ENCODE measurements at places on chromosomes 5 and 9.

- no peak overlapping the region for H3K27ac ChIP-seq
- DNase-seq, result no peak
- no peak overlapping the region for H3K4me3 ChIP-seq
- H3K36me3 ChIP-seq, result no peaks in the 10 kb centered on the region
- H3K4me1 ChIP-seq, result no peaks in the 10 kb centered on the region
- no peaks in the 10 kb centered on the region for H3K27me3 ChIP-seq
Observed at GRCh38 chr9:2411459-2412215, 209.9 kb upstream of the VLDLR start.

GRCh38 chr9:100064872-100065581 is 33.8 kb downstream of the ERP44 start:
- no peak for DNase-seq
- peaks cover 12% of the 10 kb centered on the region for H3K4me1 ChIP-seq
- no peaks in the 10 kb centered on the region for H3K27me3 ChIP-seq
- no peaks in the 10 kb centered on the region for H3K36me3 ChIP-seq
- no peak overlapping the region for H3K4me3 ChIP-seq

- no peaks in the 10 kb centered on the region for H3K4me1 ChIP-seq
- no peaks in the 10 kb centered on the region for H3K27me3 ChIP-seq
- no peak overlapping the region for H3K4me3 ChIP-seq
- H3K36me3 ChIP-seq, result peaks cover 2% of the 10 kb centered on the region
Observed at GRCh38 chr5:154368041-154368800, 77.6 kb upstream of the SAP30L start.

DNA sequence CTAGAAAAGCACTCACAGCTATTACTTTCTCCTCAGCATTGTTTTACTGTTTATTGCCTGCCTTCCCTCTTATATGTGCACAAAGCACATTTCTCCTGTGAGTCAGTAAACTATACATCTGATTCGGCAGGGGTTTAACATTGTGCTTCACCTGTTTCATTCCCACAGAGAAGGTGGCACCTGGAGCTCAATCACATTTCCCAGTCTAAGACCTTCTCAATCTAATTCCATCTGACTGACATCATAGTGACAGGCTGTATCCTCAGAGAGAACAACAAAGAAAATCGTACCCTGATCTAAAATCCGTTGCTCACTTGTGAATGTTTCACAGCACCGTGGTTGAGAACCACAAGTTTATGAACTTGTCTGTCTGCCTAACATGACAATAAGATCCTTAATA is 92.4 kb upstream of the CAST start:
- no peaks in the 10 kb centered on the region for H3K27me3 ChIP-seq
- H3K27ac ChIP-seq, result no peak overlapping the region
- no peak overlapping the region for H3K4me3 ChIP-seq
- H3K4me1 ChIP-seq, result peaks cover 9% of the 10 kb centered on the region
- H3K36me3 ChIP-seq, result no peaks in the 10 kb centered on the region

GRCh38 chr5:33736510-33736909 is 155.3 kb downstream of the ADAMTS12 start:
- H3K4me1 ChIP-seq, result no peaks in the 10 kb centered on the region
- H3K27ac ChIP-seq, result no peak overlapping the region
- H3K36me3 ChIP-seq, result no peaks in the 10 kb centered on the region
- H3K4me3 ChIP-seq, result no peak overlapping the region

GRCh38 chr9:86902586-86902985 is 44.7 kb downstream of the GAS1 start:
- peaks cover 3% of the 10 kb centered on the region for H3K27me3 ChIP-seq
- no peaks in the 10 kb centered on the region for H3K4me1 ChIP-seq
- no peaks in the 10 kb centered on the region for H3K36me3 ChIP-seq
- DNase-seq, result no peak

- no peak for DNase-seq
- H3K4me1 ChIP-seq, result no peaks in the 10 kb centered on the region
- H3K4me3 ChIP-seq, result no peak within 1 kb of the TSS
- H3K27me3 ChIP-seq, result peaks cover 1% of the 10 kb centered on the region
- no peaks in the 10 kb centered on the region for H3K36me3 ChIP-seq
Observed at GRCh38 chr5:127290019-127290945, at the start of gene MEGF10. TSS of gene MEGF10 (plus strand) at chr5:127290796. CDS start at chr5:127331309, 40,513 bp downstream.

- no peak overlapping the region for H3K27ac ChIP-seq
- DNase-seq, result no peak
- no peaks in the 10 kb centered on the region for H3K36me3 ChIP-seq
- H3K4me3 ChIP-seq, result no peak overlapping the region
Observed at GRCh38 chr5:32512926-32513325, 68.4 kb upstream of the ZFR start.

- DNase-seq, result no peak
- no peaks in the 10 kb centered on the region for H3K36me3 ChIP-seq
- H3K27ac ChIP-seq, result no peak overlapping the region
- H3K4me1 ChIP-seq, result no peaks in the 10 kb centered on the region
- H3K27me3 ChIP-seq, result peaks cover 6% of the 10 kb centered on the region
Observed at GRCh38 chr5:171520300-171521174, 101.1 kb downstream of the FGF18 start.

DNA sequence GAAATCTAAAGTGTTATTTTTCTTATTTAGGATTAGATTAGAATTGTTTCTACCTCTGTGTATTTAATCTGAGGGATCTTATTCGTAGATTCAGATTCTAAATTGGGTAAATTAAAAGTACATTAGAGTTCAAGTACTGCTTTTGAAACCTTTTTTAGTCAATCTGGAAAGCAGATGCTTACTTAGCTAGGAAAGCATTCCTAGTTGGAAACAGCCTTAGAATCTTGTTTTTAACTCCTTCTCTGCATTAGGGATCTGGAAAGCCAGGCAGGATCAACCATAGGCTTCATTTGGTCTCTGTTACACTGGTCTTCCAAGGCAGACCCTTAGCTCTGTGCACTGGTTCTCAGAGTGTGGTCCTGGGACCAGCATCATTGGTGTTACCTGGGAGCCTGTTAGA is 247.4 kb downstream of the NR3C1 start:
- no peak overlapping the region for H3K27ac ChIP-seq
- no peak for DNase-seq
- no peak overlapping the region for H3K4me3 ChIP-seq
- H3K4me1 ChIP-seq, result no peaks in the 10 kb centered on the region
- H3K36me3 ChIP-seq, result no peaks in the 10 kb centered on the region
- H3K27me3 ChIP-seq, result no peaks in the 10 kb centered on the region

GRCh38 chr5:180173198-180173544 is 35.8 kb downstream of the RASGEF1C start:
- DNase-seq, result no peak
- no peak overlapping the region for H3K4me3 ChIP-seq
- H3K4me1 ChIP-seq, result no peaks in the 10 kb centered on the region
- no peaks in the 10 kb centered on the region for H3K27me3 ChIP-seq
- no peaks in the 10 kb centered on the region for H3K36me3 ChIP-seq

All from GM12878 (cell line).